Natural killer cell (primary cell): ENCODE measurements at places on chromosomes 11 and 22.

DNA sequence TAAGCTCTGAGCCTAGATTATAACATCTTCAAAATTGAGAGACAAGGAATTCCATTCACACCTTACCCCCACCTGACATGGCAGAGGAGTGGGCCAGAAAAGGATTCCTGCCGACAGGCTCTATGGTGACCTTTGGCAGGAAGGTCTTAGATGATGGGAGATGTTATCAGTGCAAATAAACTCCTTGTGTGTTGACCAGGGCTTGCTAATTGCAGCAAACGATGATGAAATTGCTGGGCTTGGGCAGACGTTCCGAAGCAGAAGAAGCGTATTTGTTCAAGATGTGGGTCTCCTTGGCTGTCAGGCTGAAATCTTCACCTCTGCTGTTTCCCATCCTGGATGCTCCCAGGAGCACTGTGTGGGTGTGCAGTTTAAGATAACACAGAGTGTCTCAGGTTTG is 183.7 kb upstream of the CADM1 start:
- no peaks in the 10 kb centered on the region for H3K4me1 ChIP-seq
- no peak for DNase-seq
- H3K4me3 ChIP-seq: no peak overlapping the region

- no peaks in the 10 kb centered on the region for H3K27me3 ChIP-seq
- no peak overlapping the region for H3K4me3 ChIP-seq
- H3K4me1 ChIP-seq: no peaks in the 10 kb centered on the region
- no peak for DNase-seq
Measured at GRCh38 chr11:45683271-45684058, 18.0 kb upstream of the CHST1 start.

DNA sequence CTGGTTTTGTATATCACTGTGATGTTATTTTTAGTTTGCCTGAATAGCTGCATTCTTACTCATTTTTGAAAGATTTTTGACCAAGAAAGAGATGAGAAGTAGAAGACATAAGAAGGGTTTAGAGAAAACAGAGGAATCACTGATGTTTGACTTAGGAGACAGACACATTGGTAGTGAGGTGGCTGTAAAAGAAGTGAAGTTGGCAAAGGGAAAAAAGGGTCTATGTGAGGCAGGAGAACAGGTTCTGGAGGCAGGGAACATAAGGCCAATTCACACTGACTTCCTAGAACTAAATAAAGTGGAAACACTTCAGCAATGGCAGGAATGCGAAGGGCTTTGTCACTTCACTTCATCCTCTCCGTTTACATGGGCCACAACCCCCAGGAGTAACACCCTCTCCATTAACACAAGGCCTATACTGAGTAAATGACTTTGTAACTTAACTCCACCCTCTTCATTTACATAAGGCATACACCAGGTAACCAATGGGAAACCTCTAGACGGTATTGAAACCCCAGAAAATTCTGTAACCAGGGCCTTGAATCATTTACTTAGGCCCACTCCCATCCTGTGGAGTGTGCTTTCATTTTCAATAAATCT is 36.5 kb downstream of the CTSC start:
- no peak overlapping the region for H3K4me3 ChIP-seq
- peaks cover 71% of the 10 kb centered on the region for H3K36me3 ChIP-seq

- peaks cover 5% of the 10 kb centered on the region for H3K27me3 ChIP-seq
- no peaks in the 10 kb centered on the region for H3K36me3 ChIP-seq
- H3K27ac ChIP-seq: no peak overlapping the region
- no peak for DNase-seq
Measured at GRCh38 chr11:1553808-1554594, 18.1 kb downstream of the DUSP8 start.

GRCh38 chr22:46655861-46656608 is 35.8 kb downstream of the GRAMD4 start:
- H3K27ac ChIP-seq: no peak overlapping the region
- no peaks in the 10 kb centered on the region for H3K27me3 ChIP-seq
- H3K4me3 ChIP-seq: no peak overlapping the region
- peaks cover 45% of the 10 kb centered on the region for H3K4me1 ChIP-seq
- no peak for DNase-seq

DNA sequence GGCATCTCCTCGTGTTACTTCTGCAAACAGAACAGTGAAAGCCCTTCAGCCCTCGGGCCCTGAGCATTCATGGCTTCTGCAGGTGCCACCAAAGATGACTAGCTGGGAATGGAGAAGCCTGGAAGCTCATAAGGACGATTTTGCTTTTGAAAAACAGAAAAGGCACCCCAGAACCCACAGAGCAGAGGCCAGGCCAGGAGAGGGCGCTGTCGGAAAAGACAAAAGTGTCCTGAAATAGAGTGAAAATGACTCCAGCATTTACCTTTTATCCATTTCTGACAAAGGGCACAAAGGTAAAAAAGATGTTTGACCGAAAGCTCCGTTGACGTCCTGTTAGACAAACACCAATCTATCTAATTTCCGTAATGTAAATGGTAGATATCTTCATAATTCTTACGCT is 37.6 kb downstream of the ZNF195 start:
- H3K27ac ChIP-seq: no peak overlapping the region
- H3K36me3 ChIP-seq: no peaks in the 10 kb centered on the region
- H3K4me3 ChIP-seq: no peak overlapping the region
- DNase-seq: peak; percentile 49
- peaks cover 10% of the 10 kb centered on the region for H3K27me3 ChIP-seq

DNA sequence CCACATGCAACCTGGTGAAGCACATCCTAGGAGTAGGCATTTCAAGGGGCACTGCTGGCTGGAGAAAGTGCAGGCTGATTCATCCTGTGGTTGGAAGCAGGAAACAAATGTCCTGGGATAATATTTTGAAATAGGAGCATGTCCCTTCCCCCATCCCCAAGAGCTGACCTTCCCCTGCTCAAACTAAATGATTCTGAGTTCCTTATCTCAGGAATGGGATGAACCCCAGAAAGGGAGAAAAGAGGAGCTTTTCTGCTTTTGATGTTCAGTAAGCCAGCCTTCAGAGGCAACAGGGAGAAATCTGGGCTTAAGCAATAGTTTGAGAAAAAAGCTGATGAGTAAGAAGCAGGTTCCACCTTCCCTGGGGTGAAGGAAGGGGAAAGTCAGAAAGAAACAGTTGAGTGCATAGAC is 19.5 kb upstream of the SPON1 start:
- peaks cover 10% of the 10 kb centered on the region for H3K4me1 ChIP-seq
- no peaks in the 10 kb centered on the region for H3K36me3 ChIP-seq
- DNase-seq: no peak

- no peak overlapping the region for H3K27ac ChIP-seq
- H3K36me3 ChIP-seq: no peaks in the 10 kb centered on the region
- H3K27me3 ChIP-seq: no peaks in the 10 kb centered on the region
- H3K4me3 ChIP-seq: no peak overlapping the region
- no peaks in the 10 kb centered on the region for H3K4me1 ChIP-seq
Measured at GRCh38 chr11:92642177-92642931, 327.1 kb upstream of the MTNR1B start.

GRCh38 chr22:24703101-24703500 is 71.4 kb downstream of the PIWIL3 start:
- no peaks in the 10 kb centered on the region for H3K27me3 ChIP-seq
- no peaks in the 10 kb centered on the region for H3K36me3 ChIP-seq
- no peaks in the 10 kb centered on the region for H3K4me1 ChIP-seq
- H3K27ac ChIP-seq: no peak overlapping the region

DNA sequence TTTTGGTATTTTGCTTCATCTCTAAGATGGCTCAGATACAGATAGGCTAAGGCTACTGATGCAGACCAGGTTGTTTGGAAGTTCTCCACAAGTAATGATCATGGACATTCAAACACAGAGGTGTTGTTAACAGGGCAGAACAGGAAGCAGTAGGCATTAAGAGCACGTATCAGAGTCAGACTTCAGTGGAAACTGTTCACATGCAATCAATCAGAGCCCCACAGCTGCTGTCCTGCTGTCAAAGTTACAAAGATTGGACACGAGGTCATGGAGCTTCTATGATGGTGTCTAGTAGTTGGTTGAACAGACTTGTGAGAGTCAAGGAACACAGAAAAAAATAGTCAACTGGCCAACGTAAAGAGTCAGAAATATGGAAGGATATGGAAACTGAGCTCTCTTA is 19.8 kb downstream of the OR10D3 start:
- no peaks in the 10 kb centered on the region for H3K36me3 ChIP-seq
- no peaks in the 10 kb centered on the region for H3K27me3 ChIP-seq
- no peak overlapping the region for H3K27ac ChIP-seq
- no peaks in the 10 kb centered on the region for H3K4me1 ChIP-seq
- H3K4me3 ChIP-seq: no peak overlapping the region

DNA sequence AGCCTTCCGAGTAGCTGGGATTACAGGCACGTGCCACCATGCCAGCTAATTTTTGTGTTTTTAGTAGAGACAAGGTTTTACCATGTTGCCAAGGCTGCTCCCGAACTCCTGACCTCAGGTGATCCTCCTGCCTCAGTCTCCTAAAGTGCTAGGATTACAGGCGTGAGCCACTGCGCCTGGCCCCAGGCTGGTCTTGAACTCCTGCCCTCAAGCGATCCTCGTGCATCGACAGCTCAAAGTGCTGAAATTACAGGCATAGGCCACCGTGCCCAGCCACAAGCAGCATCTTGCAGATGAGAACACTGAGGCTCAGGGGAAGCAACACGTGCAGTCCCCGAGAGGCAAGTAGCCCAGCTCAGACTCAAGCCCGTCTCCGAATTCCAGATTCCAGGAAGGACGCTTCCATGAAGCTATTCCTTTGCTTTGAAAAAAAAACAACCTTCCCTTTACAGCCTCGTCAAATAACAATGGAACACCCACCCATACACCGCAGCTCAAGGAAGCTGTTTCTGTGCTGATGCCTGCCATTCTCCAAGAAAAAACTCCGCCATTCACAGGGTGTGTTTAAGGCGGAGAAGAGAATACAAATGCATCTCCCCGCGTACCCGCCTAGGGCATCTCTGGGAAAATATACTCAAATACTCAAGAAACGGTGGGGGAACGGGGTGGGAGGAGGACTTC is 34.5 kb upstream of the PDGFB start:
- no peak overlapping the region for H3K4me3 ChIP-seq
- DNase-seq: no peak
- no peaks in the 10 kb centered on the region for H3K27me3 ChIP-seq
- H3K4me1 ChIP-seq: peaks cover 21% of the 10 kb centered on the region
- no peaks in the 10 kb centered on the region for H3K36me3 ChIP-seq

DNA sequence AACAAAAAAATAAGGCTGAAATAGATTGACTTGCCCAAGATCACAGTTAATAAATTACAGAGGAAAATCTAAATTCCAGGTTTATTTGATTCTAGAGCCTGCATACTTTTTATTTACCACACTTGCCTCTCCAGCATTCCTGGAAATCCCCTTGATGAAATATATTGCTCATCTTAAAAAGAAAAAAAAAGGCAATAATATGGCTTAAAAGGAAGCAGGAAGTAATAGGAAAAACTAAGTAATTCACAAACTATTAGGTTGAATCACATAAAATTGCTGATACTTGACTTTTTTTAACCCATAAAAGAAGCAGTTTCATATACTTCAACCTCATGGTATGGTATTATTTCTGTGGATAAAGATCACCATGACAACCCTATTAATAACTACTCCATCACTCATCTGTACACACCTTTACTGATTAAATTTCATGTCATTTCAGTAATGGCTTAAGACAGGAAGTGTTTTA is 52.9 kb downstream of the COPB1 start:
- DNase-seq: no peak
- peaks cover 2% of the 10 kb centered on the region for H3K4me1 ChIP-seq
- no peak overlapping the region for H3K27ac ChIP-seq
- no peak overlapping the region for H3K4me3 ChIP-seq
- H3K36me3 ChIP-seq: no peaks in the 10 kb centered on the region

- H3K4me3 ChIP-seq: no peak overlapping the region
- H3K27me3 ChIP-seq: peaks cover 29% of the 10 kb centered on the region
- H3K4me1 ChIP-seq: peaks cover 23% of the 10 kb centered on the region
- DNase-seq: no peak
- H3K27ac ChIP-seq: no peak overlapping the region
Measured at GRCh38 chr22:20438678-20439492, 1.3 kb upstream of the SCARF2 start.

DNA sequence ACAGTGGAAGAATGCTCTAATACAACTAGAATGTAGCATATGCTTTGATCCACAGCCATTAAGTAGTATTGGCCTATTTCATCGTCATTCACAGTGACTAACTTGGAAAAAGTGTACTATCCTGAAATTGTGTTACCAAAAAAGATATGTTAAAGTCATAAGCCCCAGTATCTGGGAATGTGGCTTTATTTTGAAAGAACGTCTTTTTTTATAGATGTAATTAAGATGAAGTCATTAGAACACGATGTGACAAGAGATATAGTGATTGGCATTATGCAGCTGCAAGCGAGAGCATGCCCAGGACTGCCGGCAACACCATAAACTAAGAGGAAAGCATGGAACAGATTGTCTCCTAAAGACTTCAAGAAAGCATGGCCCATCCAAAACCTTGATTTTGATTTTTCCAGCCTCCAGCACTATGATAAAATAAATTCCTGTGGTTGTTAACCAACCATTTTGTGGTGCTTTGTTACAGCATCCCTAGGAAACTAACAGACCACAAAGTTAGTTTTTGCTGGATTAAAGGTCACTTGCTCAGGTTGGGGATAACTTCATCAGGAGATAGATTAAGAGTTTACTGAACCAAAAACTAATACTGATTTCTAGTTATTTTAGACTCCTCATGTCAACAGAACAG is 870.6 kb upstream of the LRRC4C start:
- no peaks in the 10 kb centered on the region for H3K27me3 ChIP-seq
- no peaks in the 10 kb centered on the region for H3K36me3 ChIP-seq
- no peak overlapping the region for H3K27ac ChIP-seq
- no peak overlapping the region for H3K4me3 ChIP-seq

- H3K4me1 ChIP-seq: no peaks in the 10 kb centered on the region
- no peak overlapping the region for H3K4me3 ChIP-seq
- no peak for DNase-seq
Measured at GRCh38 chr11:132205496-132205895, 835.1 kb downstream of the NTM start.

GRCh38 chr11:95923728-95924413 is at the start of gene MTMR2:
Gene MTMR2, minus strand, starts transcription at chr11:95924107. Its CDS starts 153 bp downstream, at chr11:95923954.
- H3K4me1 ChIP-seq: peaks cover 2% of the 10 kb centered on the region
- H3K4me3 ChIP-seq: peak within 1 kb of the TSS; percentile 91
- peak; percentile 56 for DNase-seq

DNA sequence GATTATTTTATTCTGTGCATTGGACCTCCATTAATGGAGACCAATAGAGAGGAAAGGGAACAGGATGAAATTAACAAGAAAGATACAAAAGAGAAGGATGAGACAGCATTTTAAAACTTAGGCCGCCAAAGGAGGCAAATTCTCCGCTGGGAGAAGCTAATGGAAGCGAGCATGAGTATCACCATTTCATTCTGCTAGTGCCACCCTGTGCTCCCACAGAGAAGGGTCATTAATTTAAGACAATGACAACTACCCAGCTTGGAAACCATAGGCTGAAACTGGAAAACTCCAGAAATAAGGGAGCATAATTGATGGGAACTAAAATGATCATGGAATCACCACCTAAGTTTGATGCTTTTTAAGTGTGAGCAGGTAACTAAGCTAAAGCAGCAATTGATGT is 69.2 kb downstream of the SLC36A4 start:
- no peak overlapping the region for H3K27ac ChIP-seq
- DNase-seq: no peak
- no peak overlapping the region for H3K4me3 ChIP-seq
- H3K4me1 ChIP-seq: no peaks in the 10 kb centered on the region
- H3K36me3 ChIP-seq: no peaks in the 10 kb centered on the region

- no peaks in the 10 kb centered on the region for H3K36me3 ChIP-seq
- no peaks in the 10 kb centered on the region for H3K27me3 ChIP-seq
- no peak overlapping the region for H3K4me3 ChIP-seq
- no peaks in the 10 kb centered on the region for H3K4me1 ChIP-seq
Measured at GRCh38 chr11:118415062-118415738, 13.8 kb downstream of the ATP5MG start.
